ENCODE measurements at places on chromosomes 6 and 20.

- DNase-seq: no peak
These were observed 491.7 kb downstream of the DHX35 start for GRCh38 chr20:39453890-39454289.

- DNase-seq: no peak
These were observed at the start of gene SLC35F1 for GRCh38 chr6:117906958-117907600. SLC35F1 (plus strand) TSS chr6:117907264.

DNA sequence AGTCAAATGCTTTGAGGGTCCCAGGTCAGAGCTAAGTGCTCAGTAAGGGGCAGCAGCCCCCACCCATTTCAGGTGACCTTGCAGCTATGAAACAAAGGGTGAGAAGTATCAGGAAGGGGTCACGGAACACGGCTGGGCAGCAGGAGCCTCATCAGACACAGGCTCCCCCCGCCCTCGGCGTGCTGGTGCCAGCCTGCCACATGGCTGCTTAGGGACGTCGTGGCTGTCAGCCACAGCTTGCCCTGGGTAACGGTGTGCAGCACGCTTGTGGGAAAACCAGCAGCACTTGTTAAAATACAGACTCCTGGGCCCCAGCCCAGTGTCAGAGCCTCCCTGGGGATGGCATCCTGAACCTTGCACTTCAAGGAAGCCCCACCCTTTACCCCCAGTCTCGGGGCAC lies 39.3 kb downstream of the SSR1 start:
- no peak for DNase-seq

- no peak for DNase-seq
These were observed at the start of gene ZNF334 for GRCh38 chr20:46512943-46513844. ZNF334 (minus strand) TSS chr20:46513559; CDS start chr20:46512102, 1,457 bp downstream.

- peak; percentile 47 for DNase-seq
These were observed 33.0 kb downstream of the HNF4A start for GRCh38 chr20:44388466-44389023.

GRCh38 chr20:51828762-51829161 lies 26.4 kb upstream of the SALL4 start:
- DNase-seq: no peak

Data from NCI-H1694 (cell line).